ENCODE measurements at places on chromosomes 13 and 19.

GRCh38 chr19:3145909-3146676 lies 10.3 kb downstream of the GNA15 start:
- DNase-seq: no peak

DNA sequence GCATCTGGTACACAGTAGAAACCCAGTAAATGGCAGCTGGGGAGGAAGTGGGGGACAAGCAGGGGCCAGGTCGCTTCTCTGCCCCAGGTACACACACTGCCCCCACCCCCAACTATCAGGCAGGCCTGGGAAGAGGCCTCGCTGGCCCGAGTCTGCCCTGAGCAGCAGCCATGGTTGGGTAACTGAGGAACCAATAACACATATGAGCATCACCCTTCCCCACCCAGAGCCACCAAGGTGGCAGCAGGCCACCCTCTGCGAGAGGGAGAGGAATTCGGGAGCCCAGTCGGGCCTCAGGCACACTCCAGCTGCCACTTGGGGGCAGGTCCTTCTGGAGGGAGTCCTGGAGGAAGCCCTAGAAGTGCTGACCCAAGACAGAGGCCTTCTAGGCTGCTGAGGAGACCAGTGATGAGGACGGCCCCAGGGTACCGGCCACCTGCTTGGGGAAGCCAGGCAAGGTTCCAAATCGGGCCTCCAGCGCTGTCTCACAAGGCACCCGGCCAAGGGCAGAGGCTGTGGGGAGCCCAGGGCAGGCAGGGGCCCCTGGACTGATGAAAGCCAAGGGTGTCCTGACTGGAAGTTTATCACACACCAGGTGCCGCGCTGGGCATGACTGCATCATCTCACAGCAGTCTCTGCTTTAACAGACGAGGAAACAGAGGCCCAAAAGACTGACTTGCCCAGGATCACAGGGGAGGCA lies 14.0 kb upstream of the KPTN start:
- no peak for DNase-seq

DNA sequence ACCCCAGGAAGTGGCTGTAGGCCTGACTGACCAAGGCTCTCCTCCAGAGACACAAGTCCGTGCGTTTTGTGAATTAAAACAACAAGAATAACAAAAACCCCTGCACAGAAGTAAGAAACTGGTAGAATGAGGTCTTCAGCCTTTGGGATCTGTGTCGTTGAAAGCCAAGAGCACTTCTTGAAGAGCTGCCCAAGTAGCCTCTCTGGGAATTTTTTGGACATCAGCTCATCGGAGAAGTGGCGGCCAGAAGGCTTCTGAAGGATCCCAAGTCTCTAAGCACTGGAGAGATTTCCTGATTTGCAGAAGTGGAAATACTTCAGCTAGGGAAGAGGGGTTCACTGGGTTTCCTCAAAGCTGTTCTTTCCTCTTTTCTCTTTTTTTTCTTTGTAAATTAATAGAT lies 100.4 kb upstream of the ZNF536 start:
- DNase-seq: no peak

GRCh38 chr13:88257706-88258105 lies 586.5 kb downstream of the SLITRK5 start:
- no peak for DNase-seq

- peak; percentile 18 for DNase-seq
Observed at GRCh38 chr19:15551293-15552004, 43.1 kb downstream of the CYP4F22 start.

GRCh38 chr13:98315466-98315865 lies 138.4 kb upstream of the RNF113B start:
- peak; percentile 41 for DNase-seq

DNA sequence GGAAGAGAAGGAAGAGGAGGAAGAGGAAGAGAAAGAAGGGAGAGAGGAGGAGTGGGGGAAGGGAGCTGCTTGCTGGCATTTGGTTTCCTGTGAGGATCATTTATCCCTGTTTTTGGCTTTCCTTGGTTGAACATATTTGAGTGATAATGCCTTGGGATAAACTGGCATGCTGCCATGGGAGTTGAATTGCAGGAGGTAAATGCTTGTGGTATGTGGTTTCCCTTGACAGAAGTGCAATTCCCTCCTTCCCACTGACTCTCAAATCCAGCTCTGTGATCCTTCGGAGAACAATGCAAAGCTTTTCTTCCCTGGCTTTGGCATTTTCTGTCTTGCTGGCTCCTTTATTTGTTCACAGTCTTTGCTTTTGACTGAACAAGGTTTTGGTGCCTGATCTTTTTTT lies 27.2 kb upstream of the CBY2 start:
- no peak for DNase-seq

- DNase-seq: no peak
Observed at GRCh38 chr13:77306458-77306857, 20.4 kb downstream of the MYCBP2 start.

GRCh38 chr13:49649244-49649962 lies 21.1 kb downstream of the ARL11 start:
- DNase-seq: peak; percentile 43

- no peak for DNase-seq
Observed at GRCh38 chr13:106276876-106277275, 258.6 kb downstream of the EFNB2 start.

DNA sequence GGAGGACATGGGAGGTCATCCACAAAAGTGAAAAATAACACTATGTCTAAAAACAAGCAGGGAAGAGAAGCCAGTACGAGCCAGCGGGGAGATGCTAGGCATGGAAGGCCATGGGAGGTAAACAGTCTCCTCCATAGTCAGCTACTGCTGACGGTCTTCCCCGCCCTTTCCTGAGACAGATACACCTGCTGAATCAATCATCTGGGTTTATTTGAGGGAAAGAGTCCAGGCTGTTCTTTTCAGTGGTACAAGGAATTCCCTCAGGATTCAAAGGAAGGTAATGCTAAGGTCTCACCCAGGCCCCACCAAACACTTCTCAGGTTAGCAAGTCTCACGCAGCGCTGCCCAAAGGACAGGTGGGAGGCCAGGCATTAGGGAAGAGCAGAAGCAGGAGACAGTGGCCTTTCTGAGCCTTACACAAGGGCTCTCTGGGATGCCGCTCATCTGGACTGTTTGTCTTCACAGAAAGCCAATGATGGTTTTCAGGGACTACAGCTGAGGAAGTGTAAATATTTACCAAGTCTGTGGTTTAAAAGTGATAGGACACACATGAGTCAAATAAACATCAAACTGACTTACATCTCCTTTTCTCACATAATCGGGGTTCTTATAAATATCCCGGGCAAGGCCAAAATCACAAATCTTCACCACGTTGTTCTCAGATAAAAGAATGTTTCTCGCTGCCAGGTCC lies 173.9 kb downstream of the FLT1 start:
- no peak for DNase-seq

DNA sequence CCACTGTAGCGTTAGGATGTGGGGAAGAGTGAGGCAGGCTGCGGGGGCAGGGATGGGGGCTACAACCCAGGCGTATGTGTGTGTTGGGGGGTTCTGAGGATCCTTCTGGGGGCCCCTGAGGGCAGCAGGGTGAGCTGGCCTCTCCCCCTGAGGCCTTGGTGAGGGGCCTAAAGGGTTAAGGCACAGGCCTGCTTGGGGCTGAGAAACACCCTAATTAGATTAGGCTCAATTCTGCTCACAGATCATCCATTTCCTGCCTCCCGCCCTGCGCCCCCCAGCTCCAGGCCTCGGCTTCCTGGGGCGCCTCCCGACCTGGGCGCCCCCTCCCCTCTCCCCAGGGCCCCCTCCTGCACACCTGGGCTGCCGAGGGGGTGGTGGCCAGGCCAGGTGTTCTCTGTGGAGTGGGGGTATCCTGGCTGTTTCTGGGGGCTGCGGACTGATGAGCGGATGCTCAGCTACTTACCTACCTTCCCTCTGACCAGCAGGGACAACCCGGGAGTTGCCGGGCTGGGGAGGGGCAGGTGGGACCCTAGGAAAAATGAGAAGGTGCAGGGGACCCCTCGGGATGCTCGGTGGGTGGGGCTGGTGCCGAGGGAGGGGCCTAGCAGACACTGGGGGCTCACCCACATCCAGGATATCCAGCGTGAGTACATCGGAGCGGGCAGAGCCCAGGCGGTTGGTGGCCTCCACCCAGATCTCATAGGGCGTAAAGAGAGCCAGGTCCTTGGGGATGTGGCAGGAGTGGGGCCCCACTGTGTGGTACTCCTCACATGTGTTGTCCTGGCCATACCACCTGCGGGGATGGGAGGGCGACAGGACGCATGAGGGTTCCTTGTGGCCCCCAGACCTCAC lies 8.6 kb downstream of the CRLF1 start:
- no peak for DNase-seq

DNA sequence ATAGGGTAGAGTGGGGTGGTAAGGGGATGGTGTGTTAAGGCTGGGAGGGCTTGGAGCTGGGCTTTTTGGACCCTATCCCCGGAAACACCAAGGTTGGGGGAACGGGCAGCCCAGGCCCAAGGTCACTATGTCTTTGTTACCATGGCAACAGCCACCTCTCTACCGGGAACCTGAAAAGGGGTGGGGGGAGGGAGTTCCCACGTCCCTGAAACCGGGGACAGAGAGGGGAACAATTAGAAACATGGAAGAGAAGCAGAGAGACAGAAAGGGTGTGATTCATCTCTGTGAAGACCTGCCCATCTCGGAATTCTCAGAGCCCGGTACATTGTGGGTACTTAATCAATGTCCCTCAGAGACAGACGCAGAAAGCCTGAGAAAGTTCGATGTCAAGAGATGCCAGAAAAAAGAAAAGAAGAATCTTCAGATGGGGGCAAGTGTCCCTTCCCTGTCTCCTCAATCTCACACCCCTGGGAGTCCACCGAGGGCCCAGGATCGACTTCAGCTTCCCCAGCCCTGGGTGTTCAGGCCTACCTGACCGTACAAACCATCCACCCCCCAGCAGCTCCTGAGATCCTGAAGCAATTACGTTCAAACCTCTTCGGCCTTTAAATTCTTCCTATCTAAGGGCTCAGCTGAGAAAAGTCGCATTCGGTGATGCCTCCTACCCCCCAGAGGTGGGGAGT lies 6.8 kb upstream of the LRFN1 start:
- DNase-seq: no peak

GRCh38 chr13:50735071-50735470 lies 108.4 kb downstream of the DLEU7 start:
- no peak for DNase-seq

DNA sequence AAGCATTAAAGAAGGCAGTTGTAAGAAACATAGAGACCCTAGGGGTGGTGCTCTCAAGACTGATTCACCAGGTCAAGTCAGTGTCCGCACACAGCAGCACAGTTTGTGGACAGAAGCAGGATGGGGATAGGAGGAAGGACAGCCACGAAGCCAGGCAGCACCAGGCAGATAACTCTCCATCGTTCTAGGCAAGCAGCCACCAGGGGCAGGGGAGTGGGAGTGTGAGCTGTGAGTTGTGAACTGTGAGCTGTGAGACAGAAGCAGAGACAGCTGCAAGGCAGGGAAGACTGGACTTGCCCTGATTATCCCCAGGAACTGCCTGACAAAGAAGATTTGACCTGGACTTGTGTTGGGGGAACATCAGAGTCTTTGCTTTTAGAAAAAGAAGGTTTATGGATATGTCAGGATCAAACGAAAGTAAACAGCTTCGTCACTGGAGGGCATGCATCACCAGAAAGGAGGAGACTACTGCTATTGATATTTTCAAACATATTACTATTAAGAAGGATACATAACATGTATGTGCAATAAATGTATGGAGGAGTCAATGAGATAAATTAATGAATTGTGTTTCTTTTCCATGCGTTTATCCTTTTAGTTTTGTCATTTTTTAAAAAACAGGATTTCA lies 286.1 kb downstream of the IRS2 start:
- peak; percentile 5 for DNase-seq

- no peak for DNase-seq
Observed at GRCh38 chr13:49213997-49214916, 5.9 kb upstream of the MLNR start.

GRCh38 chr19:2795827-2796658 lies 10.7 kb downstream of the THOP1 start:
- DNase-seq: no peak

DNA sequence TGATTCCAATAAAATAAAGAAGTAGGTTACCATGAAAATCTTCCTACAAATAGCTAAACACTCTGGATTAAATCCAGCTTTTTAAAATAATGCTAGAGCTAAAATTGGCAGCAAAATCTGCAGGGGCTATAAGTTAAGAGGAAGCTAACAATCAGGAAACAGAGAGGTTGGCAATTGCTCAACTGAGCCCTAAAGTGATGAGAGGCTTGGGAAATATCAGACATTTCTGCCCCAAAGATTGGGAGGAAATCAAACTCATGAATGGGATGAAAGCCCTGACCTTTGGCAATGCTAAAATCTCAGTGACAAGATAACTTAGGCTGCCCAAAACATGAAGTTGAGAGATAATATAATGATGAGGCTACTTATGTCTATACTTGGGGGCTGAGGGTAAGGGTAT lies 1437.9 kb downstream of the EFNB2 start:
- no peak for DNase-seq

DNA sequence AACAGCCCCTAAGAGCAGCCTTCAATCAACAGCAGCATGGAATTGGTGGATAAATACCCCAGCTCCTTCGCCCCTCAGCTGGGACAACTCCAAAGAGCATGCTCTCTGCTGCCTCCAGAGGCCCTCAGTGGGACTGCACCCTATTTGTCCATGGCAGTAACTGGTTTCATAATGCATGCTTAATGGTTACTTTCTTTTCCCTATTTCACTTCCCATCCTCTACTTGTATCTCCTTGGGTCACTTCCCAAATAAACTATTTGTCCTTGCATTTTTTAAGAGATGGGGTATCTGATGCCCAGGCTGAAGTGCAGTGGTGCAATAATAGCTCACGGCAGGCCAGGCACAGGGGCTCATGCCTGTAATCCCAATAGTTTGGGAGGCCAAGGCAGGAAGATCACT lies 13.5 kb upstream of the TPM4 start:
- no peak for DNase-seq

GRCh38 chr13:86446311-86446710 lies 647.1 kb upstream of the SLITRK6 start:
- peak; percentile 13 for DNase-seq

GRCh38 chr13:40518481-40518882 lies 148.0 kb downstream of the FOXO1 start:
- no peak for DNase-seq
